ENCODE measurements at places on chromosomes 16 and 17.

GRCh38 chr17:45906927-45907622 is 12.7 kb downstream of the MAPT start:
- DNase-seq: no peak

- DNase-seq: no peak
Observed at GRCh38 chr17:76405607-76405966, 21.2 kb downstream of the SPHK1 start.

DNA sequence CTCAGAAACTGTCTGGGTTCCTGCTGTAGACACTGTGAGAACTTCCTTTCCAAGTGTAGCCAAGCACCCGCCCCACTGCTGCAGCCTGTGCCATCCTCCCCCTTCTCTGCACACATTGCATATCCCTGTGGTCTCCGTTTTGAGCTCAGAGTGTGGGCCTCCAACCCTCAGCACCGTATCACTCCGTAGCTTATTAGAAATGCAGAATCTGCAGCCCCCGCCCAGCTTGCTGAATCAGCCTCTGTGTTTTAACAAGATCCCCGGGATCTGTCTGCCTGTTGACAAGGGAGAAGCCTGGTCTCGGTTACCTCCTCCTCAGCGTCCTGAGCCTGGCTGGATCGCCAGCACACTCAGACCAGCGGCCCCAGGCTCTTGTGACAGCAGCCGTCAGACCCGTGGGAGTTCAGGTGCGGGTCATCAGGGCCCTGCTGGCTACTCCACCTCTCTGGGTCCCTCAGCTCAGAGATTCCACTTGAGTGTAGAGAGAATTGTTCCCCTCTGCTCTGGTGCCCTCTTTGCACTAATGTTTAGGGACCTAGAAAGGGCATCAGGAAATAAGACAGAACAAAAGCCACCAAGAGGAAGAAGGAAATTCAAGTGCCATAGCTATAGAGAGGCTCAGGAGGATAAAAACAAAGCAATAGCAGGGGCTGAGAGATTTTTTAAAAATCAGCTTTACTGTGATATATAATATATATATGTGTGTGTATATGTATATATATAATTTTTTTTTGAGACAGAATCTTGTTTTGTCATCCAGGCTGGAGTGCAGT is 92.3 kb downstream of the PITPNC1 start:
- DNase-seq: no peak

DNA sequence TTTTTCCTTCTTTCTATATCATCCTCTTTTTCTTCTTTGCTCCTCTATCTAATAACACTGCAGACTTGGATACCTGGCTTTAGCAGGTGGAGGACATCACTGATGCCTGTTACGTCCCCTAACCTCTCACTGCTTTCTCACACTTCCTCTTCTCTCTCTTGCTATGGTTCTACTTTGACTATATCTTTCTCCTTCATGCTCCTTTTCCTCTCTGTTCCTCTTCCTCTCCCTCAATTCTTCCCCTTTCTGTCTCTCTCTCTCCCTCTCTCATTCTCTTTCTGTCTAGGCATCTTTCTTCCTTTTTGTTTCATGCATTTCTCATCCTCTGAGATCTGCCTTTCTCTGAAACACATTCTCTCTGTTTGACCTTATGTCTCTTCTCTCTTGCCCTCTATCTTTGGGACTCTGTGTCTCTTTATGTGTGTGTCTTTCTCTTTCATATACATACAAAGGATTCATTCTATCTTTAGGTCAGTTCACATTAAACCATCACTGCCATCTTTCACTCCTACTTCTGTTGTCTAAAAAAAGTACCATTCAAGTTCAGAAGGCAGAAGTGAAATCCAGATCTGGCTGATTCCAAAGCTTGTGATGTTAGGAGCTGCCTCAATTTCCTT is 353.7 kb downstream of the SHISA9 start:
- no peak for DNase-seq

GRCh38 chr16:778909-779527 is 9.2 kb downstream of the RPUSD1 start:
- no peak for DNase-seq

GRCh38 chr17:54015734-54016133 is 193.0 kb downstream of the KIF2B start:
- DNase-seq: no peak

DNA sequence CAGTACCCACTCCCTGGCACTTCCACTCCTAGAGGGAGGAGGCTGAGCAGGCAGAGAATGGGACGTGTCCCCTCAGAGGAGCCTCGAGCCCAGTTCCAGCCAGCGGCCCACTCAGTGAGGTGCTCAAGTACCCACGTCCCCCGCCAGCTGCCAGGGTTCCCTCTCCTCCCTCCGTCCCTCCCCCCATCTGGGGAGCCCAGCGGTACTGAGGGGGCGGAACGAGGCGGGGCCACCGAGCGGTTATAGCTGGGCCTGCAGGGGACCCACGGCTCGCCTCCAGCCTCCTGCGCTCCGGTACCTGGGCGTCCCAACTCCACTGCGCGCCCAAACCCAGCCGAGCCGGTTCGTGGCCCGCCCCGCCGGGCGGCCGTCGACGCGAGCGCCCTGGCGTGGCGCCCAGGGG is at the start of gene NPW:
NPW (plus strand) TSS at position 268 of the 403 bp plus-strand sequence.
- DNase-seq: no peak

- DNase-seq: peak; percentile 26
Observed at GRCh38 chr16:70589998-70590471, 56.3 kb upstream of the IL34 start.

- no peak for DNase-seq
Observed at GRCh38 chr17:81396722-81397313, 1.6 kb downstream of the BAHCC1 start.

DNA sequence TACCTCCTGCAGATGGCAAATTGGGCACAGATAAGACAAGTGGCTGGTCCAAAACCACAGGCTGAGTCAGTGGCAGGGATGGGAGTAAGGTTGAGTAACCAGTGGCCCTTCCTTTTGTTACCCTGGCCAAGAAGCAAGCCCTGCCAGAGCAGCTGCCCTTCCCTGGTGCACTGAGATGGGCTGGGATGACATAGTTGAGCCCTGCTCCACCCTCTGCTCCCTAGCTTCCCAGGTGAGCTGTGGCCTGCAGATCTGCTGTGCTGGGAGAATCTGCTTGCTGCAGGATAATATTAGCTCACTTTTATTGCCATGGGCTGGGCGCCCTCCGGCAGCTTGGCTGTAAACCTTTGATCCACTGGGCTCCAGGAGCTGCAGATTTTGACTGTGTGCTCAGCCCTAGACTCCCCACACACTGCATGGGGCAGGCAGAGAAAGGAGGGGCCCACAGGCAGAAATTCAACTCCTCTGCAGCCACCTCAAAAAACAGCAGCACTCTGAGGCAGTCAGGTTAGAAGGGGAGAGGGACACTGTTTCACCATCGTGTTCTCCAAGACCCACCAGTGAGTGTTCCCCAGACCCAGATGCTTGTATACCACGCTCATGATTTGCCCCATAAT is 101.8 kb downstream of the CBLN1 start:
- DNase-seq: no peak

GRCh38 chr17:2084036-2084765 is 29.3 kb downstream of the HIC1 start:
- no peak for DNase-seq

DNA sequence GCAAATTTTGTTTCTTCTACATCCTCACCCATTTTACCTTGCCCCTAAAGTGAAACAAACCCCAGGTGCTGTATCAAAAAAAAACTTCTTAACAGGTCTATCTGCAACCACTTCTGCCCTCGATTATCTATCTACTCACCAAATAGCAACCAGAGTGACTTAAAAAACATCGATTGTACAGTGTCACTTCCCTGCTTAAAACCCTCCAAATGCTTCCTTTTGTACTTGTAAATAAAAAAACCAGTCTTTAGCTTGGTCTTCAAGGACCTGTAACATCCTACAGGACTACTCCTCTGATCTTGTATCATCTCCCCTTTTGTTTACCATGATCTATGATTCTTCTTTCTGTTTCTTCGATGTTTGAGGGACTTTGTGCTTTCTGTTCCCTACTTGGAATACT is 82.7 kb upstream of the CORO6 start:
- no peak for DNase-seq

- DNase-seq: no peak
Observed at GRCh38 chr17:63665527-63666214, 34.3 kb downstream of the LIMD2 start.

DNA sequence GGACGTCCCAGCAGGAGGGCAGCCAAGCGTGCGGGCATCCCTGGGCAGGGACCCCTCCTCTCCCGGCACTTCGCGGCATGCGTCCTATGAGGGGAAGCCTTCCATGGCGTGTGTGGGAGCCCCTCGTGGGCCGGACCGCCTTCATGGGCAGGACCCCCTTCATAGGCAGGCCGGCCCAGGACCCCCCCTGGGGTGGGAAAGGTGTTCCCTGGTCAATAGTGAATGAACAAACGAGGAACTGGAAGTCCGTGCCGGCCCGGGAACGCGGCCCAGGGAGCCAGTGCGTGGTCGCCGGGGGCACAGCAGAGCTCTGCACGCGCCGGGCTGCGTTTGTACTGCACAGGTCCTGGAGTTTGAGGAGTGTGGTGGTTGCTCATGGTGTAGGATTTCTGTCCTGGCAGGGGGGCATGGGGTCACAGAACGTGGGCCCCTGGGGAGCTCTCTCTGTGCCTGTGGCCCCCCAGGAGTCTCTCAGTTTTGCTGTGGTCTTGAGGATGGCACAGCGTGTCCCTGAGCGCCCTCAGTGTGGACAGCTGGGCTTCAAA is 13.9 kb downstream of the BAIAP2 start:
- no peak for DNase-seq

DNA sequence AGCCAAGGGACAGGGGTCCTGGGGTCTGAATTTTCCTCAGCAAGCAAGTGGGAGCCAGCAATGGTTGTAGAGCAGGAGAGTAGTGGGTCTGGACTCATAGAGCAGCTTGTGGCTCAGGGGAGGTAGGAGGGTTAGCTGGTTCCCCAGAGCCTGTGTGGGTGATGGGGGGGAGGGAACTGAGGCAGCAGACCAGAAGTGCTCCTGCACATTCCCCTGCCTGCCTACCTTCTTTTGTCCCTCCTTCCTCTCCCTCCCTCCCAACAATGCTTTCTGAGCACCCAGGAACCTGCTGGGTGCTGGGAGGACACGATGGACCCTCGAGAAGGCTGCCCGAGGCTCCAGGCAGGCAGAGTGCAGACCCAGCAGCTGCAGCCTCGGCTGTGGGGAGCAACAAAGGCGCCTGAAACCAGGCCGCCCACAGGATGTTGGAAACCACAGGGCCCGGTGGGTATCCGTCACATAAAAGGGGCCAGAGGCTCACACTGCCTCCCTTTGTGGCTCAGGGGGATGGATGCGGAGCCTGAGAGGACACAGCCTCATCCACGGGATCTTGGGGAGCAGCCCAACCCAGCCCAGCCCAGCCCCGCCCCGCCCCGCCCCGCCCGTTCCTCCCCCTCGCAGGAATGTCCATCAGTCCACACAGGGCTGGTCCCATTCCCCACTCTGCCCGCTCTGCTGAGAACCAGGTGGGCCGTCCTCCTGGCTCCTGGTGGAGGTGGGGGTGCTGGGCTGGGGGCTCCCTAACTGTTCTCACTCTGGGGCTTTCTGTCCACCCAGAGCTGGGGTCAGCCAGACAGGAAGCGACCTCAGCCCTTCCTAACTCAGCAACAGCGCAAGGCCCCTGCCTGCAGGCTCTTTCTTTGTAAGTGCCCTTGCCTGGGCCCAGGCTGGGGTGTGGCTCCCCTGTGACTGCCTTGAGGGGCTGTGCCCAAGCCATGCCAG is 1.7 kb upstream of the NLRC3 start:
- DNase-seq: no peak

DNA sequence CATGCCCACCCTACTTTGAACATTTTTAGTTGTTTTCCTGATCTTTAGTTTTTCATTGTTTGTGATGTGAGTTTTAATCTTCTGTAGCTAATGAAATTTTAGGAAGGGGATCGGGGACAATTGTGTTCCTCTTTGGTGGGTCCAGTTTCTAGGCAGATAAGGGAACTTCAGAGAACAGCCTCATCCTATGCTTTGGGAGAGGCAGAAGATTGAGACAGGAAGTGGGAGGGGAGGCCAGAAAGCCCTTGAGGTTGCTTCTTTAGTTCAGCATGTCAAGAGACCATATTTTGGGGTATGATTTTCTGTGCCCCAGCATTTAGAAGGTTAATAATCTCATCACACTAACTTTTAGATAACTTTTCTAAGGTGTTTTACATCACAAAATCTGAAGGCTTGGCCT is 191.0 kb downstream of the TANC2 start:
- DNase-seq: no peak

- DNase-seq: no peak
Observed at GRCh38 chr17:79647456-79647915, 36.6 kb upstream of the RBFOX3 start.

GRCh38 chr17:77449908-77450741 is 309.4 kb downstream of the SEC14L1 start:
- no peak for DNase-seq

DNA sequence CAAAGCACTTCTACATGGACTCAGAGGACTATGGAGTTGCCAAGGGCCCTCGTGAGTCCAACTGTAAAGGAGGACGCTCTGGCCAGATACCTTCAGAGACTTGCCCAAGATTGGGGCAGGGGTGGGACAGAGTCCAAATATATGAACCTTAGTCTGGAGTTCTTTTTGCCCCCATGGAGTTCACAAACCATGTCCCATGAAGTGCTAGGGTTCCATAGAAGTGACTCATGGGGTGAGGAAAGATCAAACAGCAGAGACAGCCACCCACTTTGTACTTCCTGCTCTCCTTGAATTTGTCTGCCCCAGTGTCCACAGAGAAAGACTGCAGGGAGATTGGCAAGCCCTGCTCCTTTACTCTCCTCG is 29.0 kb downstream of the SRL start:
- DNase-seq: no peak

- DNase-seq: no peak
Observed at GRCh38 chr16:66983033-66983432, 5.4 kb upstream of the CES4A start.

- no peak for DNase-seq
Observed at GRCh38 chr16:68599586-68599985, 45.5 kb upstream of the CDH3 start.

DNA sequence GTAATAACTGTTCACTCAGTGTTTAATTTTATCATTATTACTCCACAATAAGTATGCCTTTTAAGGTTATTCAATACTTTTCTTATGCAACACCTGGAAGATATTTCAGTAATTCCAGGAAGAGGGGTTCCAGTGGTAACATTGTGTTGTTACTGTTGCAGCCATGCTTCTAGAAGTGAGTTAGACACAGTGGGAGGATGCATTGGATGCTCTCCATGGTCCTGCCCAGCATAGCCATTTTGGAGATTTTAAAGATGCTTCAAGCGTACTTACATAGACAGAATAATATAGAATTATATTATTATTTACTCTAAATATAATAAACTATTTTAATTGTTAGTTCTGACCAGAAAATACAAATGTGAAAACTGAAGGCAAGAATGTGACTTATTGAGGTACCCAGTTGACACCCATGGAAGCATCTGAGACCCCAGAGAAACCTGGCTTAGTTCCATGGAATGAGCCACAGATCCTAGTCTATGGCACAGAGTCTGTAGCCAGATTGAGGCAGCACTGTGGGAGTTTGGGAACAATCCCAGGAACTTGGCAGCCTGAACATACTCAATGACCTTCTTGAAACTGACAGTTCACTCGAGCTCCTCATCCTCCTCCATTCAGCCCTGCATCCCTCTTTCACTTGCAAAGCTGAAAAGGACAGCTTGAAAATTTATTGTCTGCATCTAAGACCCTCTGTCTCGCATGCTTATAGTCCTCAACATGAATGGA is 190.1 kb upstream of the HS3ST4 start:
- DNase-seq: no peak

- no peak for DNase-seq
Observed at GRCh38 chr16:88376835-88377726, 5.7 kb upstream of the ZNF469 start.

GRCh38 chr17:40582328-40582901 is 17.1 kb upstream of the CCR7 start:
- DNase-seq: no peak

- no peak for DNase-seq
Observed at GRCh38 chr17:72576289-72576759, 455.5 kb downstream of the SOX9 start.

- no peak for DNase-seq
Observed at GRCh38 chr17:33390479-33391176, 97.5 kb upstream of the ASIC2 start.

All from fibroblast of skin of left quadriceps (primary cell).